ENCODE measurements at places on chromosomes 4 and X.

DNA sequence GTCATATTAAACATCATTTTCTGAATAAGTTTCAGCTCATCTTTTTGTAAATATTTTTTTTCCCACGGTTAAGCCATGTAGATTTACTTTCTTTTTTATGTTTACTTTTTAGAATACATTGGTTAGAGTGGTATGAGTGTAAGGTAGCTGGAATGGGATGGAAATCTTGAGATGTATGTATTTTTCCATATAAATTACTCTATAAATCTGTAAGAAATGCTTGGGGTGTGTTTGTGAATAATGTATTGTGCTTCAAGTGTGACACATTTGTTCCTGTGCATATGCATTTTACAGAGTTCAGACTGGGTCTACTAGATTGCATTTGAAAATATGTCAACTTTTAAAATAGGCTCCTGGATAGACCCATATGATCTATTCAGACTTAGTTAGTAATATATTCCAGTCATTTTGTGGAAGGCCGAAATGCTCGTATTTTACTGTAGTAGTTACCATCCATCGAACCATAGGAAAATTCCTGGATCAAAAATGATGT lies 756.8 kb downstream of the RAPGEF2 start:
- no peaks in the 10 kb centered on the region for H3K36me3 ChIP-seq
- peaks cover 8% of the 10 kb centered on the region for H3K4me1 ChIP-seq

GRCh38 chr4:105273230-105273629 lies 126.6 kb downstream of the TET2 start:
- H3K4me3 ChIP-seq: no peak overlapping the region
- peaks cover 64% of the 10 kb centered on the region for H3K36me3 ChIP-seq
- DNase-seq: no peak
- H3K27ac ChIP-seq: no peak overlapping the region
- H3K4me1 ChIP-seq: no peaks in the 10 kb centered on the region
- no peaks in the 10 kb centered on the region for H3K27me3 ChIP-seq

- DNase-seq: no peak
- no peak overlapping the region for H3K4me3 ChIP-seq
- H3K36me3 ChIP-seq: peaks cover 49% of the 10 kb centered on the region
Measured at GRCh38 chrX:362937-363620, 23.6 kb downstream of the PPP2R3B start.

- DNase-seq: no peak
- H3K27ac ChIP-seq: peak overlapping the region; percentile 92
- no peaks in the 10 kb centered on the region for H3K27me3 ChIP-seq
- H3K4me3 ChIP-seq: no peak overlapping the region
- H3K36me3 ChIP-seq: peaks cover 4% of the 10 kb centered on the region
- H3K4me1 ChIP-seq: peaks cover 19% of the 10 kb centered on the region
Measured at GRCh38 chr4:125368146-125368545, 53.4 kb downstream of the FAT4 start.

- DNase-seq: no peak
- no peaks in the 10 kb centered on the region for H3K27me3 ChIP-seq
- H3K4me3 ChIP-seq: no peak overlapping the region
Measured at GRCh38 chr4:165347647-165348569, 20.4 kb downstream of the MSMO1 start.

DNA sequence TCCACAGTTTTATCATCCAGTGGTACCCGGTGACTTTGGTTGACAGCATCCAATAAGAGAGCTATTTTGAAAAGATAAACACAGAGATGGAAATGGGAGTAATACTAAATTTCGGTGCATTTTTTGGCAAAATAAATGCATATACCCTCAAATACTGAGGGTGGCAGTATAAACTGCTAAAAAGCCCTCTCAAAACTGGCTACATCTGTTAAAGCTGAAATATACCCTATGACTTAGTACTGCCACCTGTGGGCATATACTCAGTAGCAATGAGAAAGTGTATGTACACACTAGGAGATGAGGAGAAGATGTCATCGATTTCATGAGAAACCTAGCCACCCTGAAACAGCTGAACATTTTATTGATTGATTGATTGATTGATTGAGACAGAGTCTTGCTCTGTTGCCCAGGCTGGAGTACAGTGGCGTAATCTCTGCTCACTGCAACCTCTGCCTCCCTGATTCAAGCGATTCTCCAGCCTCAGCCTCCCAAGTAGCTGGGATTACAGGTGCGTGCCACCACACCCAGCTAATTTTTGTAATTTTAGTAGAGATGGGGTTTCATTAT lies 12.2 kb upstream of the TMEM128 start:
- DNase-seq: no peak
- no peaks in the 10 kb centered on the region for H3K4me1 ChIP-seq
- peaks cover 22% of the 10 kb centered on the region for H3K27me3 ChIP-seq
- no peak overlapping the region for H3K27ac ChIP-seq
- H3K36me3 ChIP-seq: no peaks in the 10 kb centered on the region
- no peak overlapping the region for H3K4me3 ChIP-seq

GRCh38 chrX:150363561-150364346 lies 637 bp downstream of the MAMLD1 start:
- H3K27me3 ChIP-seq: peaks cover 68% of the 10 kb centered on the region
- H3K36me3 ChIP-seq: no peaks in the 10 kb centered on the region
- no peak overlapping the region for H3K27ac ChIP-seq
- peaks cover 16% of the 10 kb centered on the region for H3K4me1 ChIP-seq
- peak overlapping the region; percentile 56 for H3K4me3 ChIP-seq

- H3K36me3 ChIP-seq: no peaks in the 10 kb centered on the region
- H3K27ac ChIP-seq: no peak overlapping the region
- peaks cover 9% of the 10 kb centered on the region for H3K4me1 ChIP-seq
- no peak overlapping the region for H3K4me3 ChIP-seq
Measured at GRCh38 chr4:21469438-21470300, 478.9 kb downstream of the KCNIP4 start.

- H3K27me3 ChIP-seq: no peaks in the 10 kb centered on the region
- H3K27ac ChIP-seq: peak overlapping the region; percentile 66
Measured at GRCh38 chr4:40388239-40388638, 53.1 kb downstream of the CHRNA9 start.

Measured in mesothelial cell of epicardium (in vitro differentiated cells).